Right ventricle myocardium superior (tissue), 1 donor: ENCODE measurements at places on chromosomes 5 and 9. TPM values are rescaled to one million over a fixed set of nuclear protein-coding genes. Genes with fewer than 3 reads are reported as not detected.

DNA sequence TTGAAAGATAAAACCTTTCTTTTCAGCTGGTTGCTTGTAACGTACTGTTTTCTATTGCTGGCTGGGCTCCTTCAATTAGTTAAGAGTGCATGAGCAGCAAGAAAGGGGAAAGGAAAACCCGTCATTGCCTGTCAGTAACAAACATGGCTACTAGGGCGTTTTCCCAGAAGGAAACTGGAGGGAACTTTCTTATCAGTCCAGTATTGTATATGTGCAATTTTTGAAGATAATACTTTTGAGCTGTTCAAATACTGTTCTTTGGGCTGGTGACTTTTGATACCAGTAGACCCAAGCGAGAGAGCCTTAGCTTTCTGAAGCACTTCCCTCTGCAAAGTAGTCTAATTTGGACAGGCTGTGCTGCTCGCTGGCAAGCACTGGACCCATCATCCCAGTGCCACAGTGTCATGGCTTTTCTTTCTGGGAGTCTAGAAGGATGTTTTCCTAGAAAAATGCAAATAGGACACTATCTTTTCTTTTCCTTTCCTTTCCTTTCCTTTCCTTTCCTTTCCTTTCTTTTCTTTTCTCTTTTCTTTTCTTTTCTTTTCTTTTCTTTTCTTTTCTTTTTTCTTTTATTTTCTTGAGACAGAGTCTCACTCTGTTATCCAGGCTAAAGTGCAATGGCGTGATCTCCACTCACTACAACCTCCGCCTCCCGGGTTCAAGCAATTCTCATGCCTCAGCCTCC lies 149.9 kb upstream of the SMIM23 start:
- no peak for DNase-seq

DNA sequence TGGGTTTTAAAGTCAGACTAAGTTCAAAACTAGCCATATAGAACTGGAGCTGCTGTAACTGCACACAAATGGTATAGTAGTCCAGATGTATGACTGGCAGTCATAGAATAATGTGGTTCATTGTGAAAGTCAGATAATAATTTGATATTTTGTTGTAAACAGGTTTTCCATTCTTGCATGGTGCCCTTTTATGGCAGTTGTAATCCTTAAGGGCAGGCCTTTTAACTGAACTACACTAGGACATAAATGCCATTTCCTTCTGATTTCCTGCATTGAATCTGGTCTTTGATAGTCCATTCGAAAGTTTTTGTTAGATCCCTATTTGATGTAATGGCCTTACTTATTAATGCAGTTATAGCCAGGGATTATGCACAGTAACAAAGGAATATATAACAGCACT lies 632.6 kb downstream of the PDE4D start:
- DNase-seq: no peak

- DNase-seq: peak; percentile 88
Observed at GRCh38 chr5:172902497-172903472, 56.4 kb upstream of the RPL26L1 start.

LNPEP gene
- total RNA-seq: 44.4 TPM

DNA sequence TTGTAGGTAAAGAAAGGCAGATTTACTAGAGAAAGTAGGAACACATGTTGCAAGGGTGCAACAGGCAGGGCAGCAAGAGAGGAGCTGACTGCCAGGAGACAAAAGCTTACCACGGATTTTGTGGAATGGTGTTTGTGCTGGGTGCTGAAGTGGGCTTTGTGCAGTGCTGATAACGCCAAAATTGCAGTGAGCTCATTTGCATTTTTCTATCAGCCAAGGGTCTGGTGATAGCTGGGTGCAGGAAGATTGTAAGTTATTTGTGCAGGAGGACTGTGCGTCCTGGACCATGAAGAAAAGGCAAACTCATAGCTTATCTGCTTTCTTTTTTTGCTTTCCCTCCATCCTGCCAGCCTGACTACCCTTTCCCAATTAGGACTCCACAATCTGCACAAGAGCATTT lies 13.6 kb downstream of the CTSL start:
- no peak for DNase-seq

DNA sequence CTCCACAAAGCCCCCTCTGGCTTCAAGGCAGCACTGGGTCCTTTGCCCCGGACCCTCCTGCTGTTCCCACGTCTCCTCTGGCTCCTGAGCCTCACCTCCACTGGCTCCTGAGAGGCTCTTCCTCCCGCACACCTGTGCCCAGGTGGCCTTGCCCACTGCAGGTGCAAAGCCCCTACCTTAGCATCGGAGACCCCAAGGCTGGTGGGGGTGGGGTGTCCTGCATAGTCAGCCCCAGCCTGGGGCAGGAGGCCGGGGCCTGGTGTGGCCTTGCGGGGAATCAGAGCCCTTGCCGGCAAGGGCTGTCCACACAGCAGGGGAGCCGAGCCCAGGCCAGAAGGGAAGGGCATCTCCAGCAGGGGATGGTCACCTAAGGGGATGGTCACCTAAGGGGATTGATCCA lies 41.3 kb upstream of the CEP72 start:
- DNase-seq: no peak

DNA sequence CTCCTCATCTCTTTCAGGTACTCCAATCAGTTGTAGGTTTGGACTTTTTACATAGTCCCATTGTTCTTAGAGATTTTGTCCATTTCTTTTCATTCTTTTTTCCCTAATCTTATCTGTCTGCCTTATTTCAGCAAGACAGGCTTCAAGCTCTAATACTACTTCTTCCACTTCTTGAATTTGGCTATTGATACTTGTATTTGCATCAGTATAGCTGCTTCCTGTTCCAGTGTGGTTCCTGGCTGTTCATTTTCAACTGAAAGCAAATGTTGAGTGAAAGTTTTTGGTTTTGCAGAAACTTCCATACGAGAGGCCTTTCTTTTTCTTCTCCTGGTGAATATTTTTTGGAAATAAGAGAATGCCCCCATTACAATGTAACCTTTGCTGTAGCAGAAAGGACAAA lies 12.0 kb upstream of the IFNA1 start:
- no peak for DNase-seq

PRSS3 gene
- not detected for total RNA-seq

EGFLAM gene
- total RNA-seq: 9.1 TPM

DNA sequence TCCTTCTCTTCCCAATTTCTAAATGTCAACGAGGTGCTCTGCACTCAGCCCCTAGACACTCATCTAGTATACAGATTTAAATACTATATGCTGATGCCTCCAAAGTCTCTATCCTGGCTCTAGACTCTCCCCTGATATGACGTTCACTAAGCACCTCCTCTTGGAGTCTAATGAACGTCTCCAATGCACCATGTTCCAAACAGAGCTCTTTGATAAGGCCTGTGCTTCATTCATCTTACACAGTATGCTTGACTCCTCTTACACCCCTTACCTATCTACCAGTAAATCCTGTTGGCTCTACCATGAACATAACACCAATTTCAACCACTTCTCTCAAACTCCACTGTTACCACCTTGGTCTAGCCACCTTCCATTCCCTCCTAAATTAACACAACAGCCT lies 25.7 kb downstream of the OXCT1 start:
- DNase-seq: no peak

DNA sequence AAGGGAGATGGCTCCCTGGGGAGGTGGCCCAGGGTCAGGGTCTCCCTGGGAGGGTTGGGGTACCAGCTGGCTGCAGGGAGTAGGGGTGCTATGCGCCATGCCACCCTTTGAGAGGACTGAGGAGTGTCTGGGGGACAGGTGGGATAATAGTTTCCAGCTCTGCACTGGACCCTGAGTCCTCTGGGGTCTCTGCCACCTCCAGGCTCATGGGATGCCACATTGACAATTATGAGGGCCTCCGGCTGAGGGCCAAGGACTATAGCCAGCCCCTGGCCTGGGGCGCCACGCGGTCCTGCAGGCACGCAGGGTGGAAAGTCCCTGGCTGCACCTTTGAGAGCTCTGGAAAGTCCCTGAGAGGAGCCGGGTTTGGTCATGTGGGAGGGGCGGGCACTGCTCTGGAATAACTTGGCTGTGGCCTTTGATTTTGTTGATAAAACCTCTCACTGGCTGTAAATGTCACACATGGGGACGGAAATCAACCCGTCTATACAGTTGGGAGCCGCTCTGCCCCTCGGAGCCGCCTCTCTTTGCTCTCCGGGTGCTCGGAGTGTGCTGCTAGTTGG lies 16.0 kb downstream of the TRAF2 start:
- peak; percentile 74 for DNase-seq

GRCh38 chr9:87445646-87446045 lies 52.0 kb upstream of the DAPK1 start:
- DNase-seq: no peak

DNA sequence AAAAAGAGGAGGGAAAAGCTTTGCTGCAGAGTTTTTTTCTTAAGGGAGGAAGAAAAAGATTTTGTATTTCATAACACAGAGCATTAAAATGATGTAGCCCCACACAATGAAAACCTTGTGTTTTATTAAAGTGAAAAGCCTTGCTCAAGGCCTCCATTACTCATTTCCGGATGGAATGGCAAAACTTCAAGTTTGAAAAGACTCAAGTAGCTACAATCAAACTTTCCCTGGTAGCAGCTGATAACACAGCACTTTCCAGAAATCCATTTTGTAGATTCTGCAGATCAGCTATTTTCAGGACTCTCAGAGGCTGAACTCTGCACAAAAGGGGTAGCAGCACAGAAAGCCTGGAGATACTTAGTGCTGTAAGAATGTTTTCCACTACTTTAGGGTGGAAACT lies 374.8 kb downstream of the NFIB start:
- no peak for DNase-seq

- peak; percentile 70 for DNase-seq
Observed at GRCh38 chr9:91714020-91714806, 235.8 kb downstream of the ROR2 start.

LCNL1 gene
- 9.7 TPM for total RNA-seq

- no peak for DNase-seq
Observed at GRCh38 chr9:114366334-114367128, 21.3 kb downstream of the AKNA start.

CKS2 gene
- total RNA-seq: 7.1 TPM

GRCh38 chr9:123112015-123112975 lies 78.8 kb downstream of the GPR21 start:
- no peak for DNase-seq

DNA sequence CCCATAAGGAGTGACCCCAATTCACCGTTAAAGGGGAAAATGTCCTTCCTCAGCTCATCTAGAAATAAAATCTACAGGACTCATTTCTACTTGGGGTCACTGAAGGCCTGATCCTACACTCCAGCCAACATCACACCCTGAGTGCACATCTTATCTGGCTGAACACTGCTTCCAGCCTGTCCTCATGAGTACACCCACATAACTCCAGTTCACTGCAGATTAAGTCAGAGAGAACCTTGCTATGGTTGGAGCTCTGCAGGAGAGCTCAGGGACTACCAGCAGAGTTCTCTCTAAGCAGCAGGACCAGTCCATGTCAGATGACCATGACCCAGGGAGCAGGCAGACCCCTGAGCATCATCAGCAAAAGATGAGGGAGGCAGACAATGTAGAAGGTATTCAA lies 126.9 kb upstream of the MAP3K1 start:
- no peak for DNase-seq

GRCh38 chr9:109143881-109144562 lies 23.0 kb downstream of the FRRS1L start:
- DNase-seq: no peak

- no peak for DNase-seq
Observed at GRCh38 chr5:177176175-177176711, 42.7 kb downstream of the NSD1 start.

DNA sequence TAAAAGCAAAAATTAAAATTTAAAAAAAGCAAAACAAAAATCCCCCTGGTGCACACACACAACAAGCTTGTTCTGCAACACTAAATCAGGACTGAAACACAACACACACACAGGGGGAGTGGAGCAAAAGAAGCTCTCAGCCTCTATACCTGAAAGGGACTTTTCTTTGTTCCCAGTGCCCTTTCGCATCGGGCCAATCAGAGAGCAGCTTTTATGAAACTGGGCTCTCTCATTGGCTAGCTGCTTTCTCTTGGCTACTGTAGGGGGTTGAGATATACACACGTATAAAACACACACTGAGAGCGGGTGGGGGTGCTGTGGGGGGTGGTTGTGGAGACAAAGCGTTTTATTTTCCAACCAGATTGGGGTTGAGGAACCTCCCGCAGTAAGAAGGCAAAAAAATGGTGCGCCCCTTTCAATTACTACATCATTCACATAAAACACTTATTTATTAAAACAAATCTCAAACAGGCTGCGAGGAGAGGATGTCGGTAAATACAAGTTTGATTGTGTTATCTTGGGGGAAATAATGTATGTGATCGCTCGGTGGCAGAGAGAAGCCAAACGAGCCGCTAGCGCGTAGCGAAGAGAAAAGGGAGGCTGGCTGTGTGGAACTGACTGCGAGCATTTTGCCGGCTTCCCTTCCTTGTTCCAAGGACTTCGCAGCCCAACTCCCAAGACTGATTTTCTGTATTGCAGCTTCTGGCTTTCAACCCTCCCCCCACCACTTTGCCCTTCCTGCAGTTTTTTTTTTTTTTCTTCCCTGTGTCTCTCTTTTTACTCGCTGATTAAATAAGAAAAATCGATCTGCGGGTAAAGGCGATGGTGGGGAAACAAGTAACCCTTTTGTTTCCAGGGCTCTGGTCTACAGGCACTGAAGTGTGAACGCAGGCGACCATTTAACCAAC lies 2.5 kb upstream of the ZNF608 start:
- peak; percentile 59 for DNase-seq

DNA sequence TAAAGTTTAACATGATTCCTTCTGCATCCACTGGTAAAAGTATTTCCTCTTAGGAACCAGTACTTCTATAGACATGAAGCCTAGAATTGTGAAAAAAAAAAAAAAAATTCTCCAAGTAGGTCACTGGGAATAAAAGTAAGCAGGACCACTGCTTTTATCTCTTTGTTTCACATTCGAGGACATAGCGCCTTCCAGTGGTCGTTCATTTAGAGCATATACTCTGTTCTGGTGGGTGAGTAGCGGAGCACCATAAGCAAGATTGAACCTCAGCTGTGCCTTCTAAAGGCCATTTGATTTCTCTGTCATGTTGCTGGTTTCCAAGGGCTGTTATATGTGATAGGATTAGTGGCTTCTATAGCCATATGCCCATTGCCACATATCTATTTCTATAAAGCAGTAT lies 393.1 kb downstream of the TMEM232 start:
- DNase-seq: no peak

- DNase-seq: no peak
Observed at GRCh38 chr9:107842530-107842929, 353.0 kb upstream of the KLF4 start.

GRCh38 chr5:80119372-80119771 lies 84.2 kb downstream of the THBS4 start:
- DNase-seq: no peak

DNA sequence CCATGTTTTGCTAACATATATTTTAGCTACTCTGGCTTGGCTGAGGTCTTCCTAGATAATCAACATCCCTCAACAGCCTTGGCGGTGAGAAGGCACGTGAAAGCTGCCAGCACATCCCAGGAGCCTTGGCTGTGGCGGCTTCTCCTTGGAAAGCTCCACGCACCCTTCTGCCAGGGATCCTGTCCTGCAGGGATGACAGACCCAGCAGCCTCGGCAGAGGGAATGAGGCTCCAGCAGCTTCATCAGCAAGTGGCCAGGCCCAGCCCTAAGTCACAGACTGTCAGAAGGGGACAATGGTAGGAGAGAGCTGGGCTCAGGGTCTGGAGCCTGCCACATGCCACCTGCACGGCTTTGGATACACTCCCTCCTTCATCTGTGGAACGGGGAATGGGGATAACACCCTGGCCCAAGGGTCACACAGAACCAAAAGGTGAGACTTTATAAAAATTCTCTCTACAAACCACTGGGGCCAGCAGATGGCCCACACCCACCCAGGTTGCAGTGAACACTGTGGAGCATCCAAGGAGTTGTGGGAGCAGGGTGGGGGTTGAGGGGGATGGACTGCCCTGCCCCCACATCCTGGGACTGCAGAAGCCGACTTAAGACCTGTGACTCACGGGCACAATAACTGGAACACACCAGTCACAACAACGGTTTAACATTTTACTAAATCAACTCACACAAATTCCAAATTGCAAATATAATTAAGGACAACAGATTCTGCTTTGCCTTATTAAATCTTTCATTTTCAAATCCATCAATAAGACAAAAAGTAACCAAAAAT lies 65.1 kb downstream of the MACROH2A1 start:
- no peak for DNase-seq
